Omental fat pad (tissue), 4 donors: ENCODE measurements at places on chromosomes 1 and 21.

GRCh38 chr1:213303286-213303685, 252.2 kb downstream of the RPS6KC1 start:
- DNase-seq = no peak

DNA sequence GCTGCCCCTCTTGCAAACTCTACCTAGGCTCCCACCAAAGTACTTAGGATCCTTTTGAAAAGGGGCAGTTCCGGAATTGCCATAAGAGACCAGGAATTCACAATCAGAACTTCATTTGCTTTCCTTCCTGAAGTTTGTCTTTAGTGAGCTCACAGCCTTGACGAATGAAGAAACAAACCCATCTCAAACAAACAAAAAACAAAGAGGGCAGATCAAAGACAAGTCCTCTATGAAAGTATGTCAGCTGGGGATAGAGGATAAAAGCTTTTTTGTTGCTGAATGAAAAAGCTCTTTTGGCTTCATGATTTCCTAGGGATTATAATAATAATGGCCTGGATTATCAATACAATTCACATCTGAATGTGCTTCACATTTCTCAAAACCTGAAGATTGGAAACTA, 357.9 kb upstream of the DUSP10 start:
- DNase-seq = no peak

DNA sequence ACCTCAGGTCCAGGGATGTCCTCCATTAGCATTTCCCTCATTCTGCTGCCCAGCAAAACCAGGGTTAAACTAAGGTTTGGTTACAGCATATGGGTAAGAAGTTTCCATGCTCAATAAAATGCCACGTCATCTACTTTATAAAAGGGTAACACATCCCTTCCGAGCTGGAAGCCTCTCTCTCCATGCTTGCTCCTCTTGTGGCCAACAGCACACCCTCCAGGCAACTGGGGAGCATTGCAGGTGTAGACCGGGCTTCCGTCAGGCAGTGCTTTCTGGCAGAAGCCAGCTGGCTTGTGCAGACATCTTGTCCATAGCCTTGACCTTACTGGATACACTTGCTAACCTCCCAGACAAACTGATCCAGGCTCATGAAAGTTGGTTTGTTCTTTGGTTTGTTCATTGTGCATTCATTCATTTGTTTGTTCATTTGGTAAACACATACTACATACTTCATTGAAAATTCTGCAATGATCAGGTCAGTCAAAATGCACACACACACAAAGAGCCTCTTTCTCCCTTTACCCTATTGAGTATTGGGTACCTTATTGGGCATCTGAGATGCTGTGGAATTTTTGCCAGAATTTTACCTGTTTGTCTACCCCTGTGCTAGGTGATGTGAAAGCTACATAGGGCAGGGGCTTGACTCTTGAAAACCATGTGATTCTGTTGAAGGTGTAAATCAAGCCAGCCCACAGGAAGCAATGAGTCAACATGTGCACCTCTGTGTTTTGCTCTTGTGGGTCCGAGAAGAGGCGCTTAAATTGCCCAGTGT, 422.8 kb downstream of the CAMTA1 start:
- DNase-seq = no peak

DNA sequence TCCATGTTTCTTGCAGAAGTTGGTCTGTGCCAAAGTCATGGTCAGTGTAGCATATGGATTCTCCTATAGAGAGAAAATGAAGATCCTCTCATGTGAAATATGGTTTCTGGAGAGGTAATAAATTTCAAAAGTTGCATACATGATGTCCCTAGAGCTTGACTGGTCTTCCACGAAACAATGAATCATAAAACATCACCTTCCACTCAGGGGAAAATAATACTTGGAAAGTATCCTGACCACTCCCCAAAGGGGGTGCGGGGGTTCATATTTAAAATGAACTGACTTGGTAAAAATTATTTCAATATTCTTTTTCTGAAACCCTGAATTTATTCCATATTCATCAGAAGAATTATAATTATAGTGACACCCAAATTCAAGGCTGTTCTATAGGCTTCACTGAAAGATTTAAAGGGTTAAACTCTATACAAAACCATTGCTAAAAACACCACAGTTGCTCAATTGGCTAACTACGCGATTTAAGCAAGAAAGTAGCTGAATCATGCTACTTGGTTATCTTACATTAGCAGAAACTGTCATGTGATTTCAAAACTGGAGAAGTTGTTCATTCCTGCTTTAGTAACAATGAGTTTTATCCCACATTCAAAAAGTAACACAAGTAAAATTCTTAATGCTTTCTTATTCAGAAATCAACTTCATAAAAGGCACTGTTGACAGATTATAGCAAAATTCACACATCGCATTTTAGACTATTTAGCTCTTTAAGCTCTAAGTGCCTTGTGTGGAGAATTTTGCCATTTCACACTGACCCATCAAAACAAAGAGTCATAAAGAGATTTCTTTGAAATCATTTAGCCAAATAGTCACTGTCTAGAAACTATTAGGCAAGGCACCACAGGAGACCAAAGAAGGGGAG, 5.3 kb downstream of the CREG1 start:
- no peak for DNase-seq

- no peak for DNase-seq
Observed at GRCh38 chr1:109356915-109357314, 40.8 kb downstream of the SORT1 start.
